K562 (cell line): ENCODE measurements at places on chromosomes 2 and 18.

GRCh38 chr2:237043866-237044265, 41.8 kb upstream of the COPS8 start:
- no peak for DNase-seq

- peak; percentile 4 for DNase-seq
These were observed 113.7 kb downstream of the SRBD1 start for GRCh38 chr2:45497355-45497754.

DNA sequence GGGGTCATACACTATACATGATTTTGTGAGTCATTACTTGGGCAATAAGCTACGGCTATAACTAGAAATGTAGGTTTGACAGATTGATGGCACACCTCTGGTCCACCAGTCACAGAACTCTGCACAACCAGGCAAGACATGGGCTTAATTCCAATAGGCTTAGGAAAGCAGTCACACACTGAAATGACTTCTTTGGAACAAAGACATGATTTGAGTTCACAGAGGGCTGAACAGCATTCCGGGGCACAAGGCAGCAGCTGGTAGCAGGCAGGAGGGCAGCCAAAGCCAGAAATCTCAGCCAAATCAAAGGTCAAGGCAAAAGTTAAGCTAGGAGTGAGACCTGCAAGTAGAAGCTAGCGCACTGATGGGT, 27.4 kb downstream of the FABP1 start:
- no peak for DNase-seq

GRCh38 chr2:3756306-3756705, 52.9 kb downstream of the DCDC2C start:
- DNase-seq, result no peak

DNA sequence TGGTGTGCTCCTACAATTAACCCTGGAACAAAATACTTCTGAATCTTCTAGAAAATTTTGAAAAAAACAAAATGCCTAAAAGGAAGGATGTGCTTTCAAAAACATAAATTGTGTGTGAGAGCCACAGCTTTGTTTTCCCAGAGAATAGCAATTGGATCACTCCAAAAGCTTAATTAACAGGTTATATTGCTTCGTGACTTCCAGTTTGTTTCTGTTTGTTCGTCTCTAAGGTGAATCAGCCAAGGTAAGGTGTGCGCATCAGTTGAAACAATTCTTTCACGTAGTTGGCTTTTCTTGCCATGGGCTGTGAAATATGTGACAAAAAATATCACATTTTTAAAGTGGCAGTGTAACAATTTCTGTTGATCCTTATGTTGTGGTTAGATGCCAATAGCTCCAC, 90.3 kb upstream of the BARD1 start:
- DNase-seq, result no peak

DNA sequence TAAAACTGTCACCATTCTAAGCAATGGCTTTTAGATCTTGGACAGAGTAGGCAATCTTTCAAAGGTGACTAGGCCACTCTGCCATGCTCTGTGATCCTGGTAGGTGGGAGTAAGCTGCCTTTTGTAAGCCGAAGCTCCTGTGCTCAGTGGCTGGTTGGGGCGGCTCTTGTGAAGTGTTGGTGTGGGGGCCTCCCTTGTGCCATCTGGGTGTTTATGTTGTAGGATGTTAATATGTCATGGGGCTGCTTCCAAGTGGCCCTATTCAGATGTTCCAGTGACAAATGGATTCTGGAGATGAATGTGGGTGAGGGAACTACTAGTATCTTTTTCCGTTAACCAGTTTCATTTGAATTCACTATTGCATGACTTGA, 116.8 kb upstream of the SPRED2 start:
- DNase-seq, result no peak

DNA sequence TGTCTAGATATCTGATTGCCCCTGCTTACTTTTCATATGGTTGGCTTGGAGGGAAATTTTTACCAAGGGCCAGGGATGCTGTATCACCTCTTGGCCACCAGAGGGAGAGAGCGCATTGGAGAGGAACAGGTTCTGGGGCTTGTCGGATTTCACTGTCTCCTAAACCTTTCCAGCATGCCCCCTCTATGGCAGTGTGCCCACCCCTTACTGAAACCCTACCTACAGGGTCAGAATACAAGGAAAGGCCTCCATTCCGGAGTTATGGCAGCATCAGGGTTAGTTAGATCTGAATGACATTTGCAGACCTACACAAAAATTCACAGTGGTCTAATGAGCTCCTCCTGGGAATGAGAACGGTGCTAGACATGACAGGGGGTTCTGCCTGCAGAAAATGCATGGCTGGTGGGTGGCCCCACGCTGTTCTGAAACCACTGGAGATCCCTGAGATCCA, 5.8 kb downstream of the SLC14A2 start:
- DNase-seq, result peak; percentile 45

- DNase-seq, result no peak
These were observed 268.0 kb downstream of the NAPG start for GRCh38 chr18:10793730-10794370.

GRCh38 chr2:149330127-149331022, at the start of gene LYPD6:
Gene LYPD6, plus strand, starts transcription at chr2:149330587. Its CDS starts 107,122 bp downstream, at chr2:149437709.
- no peak for DNase-seq

DNA sequence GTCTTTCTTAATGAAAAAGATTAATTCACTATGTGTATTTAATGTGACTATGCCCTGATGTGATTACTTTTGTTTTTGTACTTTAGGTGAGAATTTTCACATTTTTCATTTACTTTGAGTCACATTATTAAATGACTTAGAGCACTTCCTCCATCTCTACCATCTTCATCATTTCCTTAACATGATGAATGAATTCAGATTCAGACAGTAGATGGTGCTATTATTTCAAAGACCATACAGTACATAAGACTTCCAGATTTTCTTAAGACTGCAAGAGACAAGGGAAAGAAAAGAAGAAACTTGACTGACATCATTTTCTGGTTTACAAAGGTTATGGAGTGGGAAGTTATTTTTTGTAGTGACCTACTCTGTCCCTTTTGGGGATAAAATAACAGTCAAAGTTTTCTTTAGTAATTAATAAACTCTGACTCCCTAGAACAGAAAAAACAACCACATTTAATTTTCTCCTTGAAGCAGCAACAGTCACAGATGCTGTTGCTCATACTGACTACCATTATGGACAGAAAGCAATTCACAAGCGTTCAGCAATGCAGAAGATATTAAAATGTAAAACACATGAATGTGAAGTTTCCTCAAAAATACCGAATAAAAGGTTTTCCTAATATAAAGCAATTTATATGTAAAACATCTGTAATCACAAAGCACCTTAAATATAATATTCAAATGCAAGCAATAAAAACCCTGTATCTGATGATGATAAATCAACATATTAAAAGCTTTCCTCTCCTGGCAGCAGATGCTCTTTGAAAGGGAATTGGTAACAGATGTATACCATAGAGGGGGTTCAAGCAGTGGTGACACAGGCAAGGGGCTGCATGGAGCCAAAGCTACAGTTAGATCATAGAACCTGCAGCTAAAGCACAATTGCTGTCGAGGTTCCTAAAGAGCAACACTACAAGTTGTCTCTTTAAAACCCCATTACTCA, 1010.9 kb upstream of the NXPH2 start:
- DNase-seq, result no peak

GRCh38 chr2:42846932-42847595, 54.7 kb upstream of the HAAO start:
- no peak for DNase-seq

DNA sequence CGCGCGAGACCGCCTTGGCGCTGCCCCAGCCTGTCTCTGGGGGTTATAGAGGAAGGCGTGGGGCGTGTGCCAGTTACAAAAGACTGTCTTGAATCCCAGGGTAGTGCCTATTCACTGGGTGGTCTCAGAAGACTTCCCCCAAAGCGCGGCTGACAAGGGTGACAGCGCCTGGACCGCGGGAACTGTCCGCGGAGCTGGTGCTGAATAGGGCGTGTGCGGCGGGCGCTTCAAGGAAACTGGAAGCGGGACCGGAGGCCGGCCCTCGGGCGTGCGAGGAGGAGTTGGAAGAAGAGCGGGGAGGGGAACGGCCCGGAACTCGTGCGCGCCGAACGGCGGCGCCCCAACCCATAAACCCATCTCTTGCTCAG, 2.3 kb downstream of the EGR4 start:
- peak; percentile 70 for DNase-seq

DNA sequence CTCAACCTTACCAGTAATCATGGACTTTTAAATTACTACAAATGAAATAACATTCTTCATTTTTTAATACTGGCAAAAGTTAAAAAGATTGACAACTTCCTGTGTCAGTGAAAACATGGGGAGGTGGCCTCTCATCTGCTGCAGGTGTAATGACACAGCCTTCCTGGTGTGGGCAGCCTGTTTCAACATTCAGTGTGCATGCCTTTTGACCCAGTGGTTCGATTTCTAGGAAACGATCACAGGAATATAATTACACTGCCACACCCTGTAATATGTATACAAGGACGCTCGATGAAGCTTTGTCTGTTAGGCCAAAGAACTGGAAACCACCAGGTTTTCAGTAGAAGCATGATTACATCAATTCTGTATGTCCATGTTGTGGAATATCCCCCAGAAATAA, 68.7 kb downstream of the MTHFD2 start:
- DNase-seq, result peak; percentile 72

DNA sequence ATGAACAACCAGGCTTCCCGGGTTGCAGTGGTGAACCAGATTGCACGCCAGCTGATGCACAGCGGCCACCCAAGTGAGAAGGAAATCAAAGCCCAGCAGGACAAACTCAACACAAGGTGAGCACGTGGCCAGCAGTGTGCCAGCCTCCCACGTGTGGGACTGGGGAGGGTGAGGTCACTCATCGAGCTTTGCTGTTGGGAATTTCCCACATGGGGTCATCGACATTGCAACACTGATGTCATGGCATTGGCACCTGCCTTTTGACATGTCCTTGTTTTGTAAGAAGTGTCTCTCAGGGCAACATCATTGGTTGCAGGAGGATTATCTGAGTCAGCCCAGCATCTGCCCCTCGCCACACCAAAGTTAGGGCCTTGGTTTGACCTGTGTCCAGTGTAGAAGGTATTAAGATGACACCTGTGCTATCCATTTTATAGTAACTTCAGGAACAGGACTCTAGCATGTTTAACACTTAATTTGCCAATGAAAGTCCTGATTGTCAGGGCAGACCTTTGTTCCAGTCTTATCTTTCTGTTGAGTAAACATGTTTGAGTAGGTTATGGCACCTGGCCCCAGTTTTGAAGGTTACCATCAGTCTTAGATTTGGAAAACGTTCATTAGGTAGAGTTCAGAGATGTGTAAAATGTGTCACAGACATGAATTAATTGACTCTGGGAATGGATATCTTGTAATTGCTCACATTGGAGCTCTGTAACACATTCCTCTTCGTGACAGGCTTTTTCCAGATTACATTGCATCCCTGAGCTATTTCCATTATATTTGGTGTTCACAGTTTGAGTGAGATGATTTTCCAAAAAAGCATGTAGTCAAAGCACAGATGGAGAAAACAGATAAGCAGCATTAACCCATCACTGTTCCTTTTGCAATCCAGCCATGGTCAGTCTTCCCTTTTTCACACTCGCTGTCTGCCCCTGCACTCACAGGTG, 93.3 kb upstream of the EML6 start:
- no peak for DNase-seq

- peak; percentile 15 for DNase-seq
These were observed 13.2 kb downstream of the ZNF804A start for GRCh38 chr2:184611361-184612085.

- no peak for DNase-seq
These were observed 46.6 kb downstream of the ARL5A start for GRCh38 chr2:151781642-151782041.

GRCh38 chr2:28558918-28559317, 63.1 kb downstream of the PLB1 start:
- no peak for DNase-seq

DNA sequence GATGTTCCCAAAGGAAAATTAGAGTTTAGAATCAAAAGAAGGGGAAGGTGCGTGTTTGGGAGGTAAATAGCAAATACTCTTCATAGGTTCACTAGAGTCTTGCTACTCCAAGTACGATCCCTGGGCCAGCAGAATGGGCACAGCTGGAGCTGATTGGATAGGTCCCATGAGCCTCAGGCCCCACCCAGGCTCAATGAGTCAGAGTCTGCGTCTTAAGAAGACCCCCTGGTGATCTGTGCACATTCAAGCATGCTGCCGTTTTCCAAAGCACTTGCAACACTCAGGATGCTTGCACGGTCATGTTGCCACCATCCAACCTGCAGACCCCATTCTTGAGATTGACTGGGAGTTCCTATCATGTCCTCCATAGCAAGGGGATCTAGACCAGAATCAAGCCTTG, 40.5 kb downstream of the ABCG8 start:
- no peak for DNase-seq

DNA sequence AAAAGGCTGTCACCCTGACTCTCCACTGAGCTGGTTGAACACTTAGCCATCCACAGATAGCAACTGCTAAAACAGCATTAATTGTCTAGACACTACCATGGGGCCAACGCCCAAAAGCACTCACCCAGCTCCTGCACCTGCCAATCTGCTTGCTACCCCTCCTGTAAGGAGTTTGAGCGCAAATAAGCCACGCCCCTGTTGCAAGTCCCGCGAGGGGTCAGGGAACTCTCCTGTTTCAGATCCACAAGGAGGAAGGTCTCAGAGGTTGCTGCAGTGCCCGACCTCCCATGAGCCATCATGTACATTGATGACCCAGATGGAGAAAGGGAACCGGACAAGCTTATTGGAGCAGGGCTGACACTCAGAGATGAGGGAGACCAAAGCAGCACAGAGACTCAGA, 106.8 kb downstream of the ZNF516 start:
- DNase-seq, result no peak

DNA sequence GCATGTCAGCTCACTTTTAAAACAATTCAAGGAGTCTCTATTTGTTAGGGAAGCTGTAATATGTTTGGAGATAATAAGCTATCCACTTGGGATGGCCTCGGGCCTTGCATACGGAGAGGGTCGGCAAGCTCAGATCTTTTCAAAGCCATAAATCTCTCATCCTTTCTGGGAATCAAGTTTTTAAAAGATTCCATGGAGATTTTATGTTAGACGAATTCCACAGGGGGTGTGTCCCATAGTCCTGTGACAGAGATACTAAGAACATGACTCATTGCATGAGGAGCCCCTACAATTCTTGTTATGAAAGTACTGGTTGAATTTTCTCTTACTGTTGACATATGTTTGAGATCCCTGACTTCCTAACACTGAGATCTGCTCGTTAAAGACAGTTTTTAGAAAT, 108.7 kb downstream of the FEZ2 start:
- no peak for DNase-seq

- no peak for DNase-seq
These were observed 115.3 kb downstream of the METTL8 start for GRCh38 chr2:171318463-171318934.

DNA sequence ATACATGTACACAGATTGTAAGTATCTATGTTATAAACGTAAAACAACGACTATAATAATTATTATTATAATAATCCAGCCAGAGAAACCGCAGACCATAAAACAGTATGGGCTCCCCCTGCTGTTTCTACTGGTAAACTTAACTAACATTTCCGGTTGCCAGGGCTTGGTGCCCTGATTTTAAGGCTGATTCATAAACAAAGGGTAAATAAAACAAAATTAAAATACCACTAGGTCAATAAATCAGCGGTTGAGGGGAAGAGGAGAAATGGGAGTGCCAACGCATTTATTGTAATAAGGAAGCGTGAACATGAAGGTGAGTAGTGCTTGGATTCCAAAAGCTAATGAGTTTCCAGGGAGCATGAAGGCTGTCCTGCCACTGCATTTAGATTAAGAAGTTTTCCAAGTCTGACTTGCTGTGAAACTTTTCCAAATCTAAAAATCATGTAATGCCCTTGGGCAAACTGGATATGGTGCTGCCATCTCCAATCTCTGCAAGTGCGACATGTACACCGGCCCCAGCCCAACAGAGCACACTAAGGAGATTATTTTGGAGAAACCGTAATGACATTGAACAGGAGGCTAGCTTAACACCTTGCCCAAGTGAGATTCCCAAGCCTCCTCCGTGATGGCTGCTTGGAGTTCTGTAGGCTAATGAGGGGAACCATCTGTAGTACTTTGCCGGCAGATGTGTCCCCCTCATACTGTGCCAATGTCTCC, 50.7 kb upstream of the HNRNPA3 start:
- peak; percentile 51 for DNase-seq
